Smooth muscle cell of the brain vasculature (primary cell): ENCODE measurements at places on chromosomes 3 and 15.

- DNase-seq, result no peak
Measured at GRCh38 chr3:73327052-73327451, 265.6 kb downstream of the EBLN2 start.

DNA sequence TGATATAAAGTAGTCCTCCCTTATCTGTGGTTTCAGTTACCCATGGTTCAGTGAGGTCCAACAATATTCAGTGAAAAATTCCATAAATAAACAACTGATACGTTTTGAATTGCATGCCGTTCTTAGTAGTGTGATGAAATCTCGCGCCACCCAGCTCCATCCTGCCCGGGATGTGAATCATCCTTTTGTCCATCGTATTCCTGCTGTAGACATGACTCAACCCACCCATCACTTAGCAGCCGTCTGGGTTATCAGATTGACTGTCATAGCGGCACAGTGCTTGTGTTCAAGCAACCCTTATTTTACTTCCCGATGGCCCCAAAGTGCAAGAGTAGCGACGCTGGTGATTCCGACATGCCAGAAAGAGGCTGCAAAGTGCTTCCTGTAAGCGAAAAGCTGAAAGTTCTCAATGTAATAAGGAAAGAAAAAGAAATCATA is 48.0 kb upstream of the MEX3B start:
- no peak for DNase-seq

DNA sequence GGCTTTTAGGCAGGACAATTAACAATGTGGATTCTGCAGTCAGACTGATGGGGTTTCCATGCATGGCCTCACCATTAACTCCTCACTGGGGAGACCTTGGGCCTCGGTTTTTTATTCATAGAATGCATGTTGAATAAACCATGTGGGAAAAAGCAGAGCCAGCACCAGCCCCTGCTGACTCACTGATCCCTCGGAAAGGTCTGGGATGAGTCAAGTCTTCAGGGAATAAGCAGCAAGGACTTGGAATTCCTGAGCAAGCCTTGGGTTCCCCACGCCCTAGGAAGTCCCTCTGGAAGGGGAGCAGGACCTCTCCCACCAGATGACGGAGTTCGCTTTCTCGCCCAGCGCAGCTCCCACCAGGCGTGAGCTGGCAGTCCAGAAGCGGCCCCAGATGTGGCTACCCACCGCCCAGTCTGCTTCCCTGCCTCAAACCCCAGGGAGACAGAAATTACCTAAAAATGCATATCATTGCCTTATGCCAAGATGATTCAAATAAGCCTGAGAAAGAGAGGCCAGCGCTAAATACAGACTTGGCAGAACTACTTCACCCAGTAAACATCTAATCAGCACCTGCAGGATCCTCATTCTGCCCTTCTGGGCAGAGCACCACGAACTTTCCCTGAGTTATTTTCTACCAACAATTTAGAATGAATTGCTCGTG is 45.4 kb downstream of the BTD start:
- peak; percentile 98 for DNase-seq

- no peak for DNase-seq
Measured at GRCh38 chr15:77414789-77415442, 5.0 kb downstream of the PEAK1 start.

DNA sequence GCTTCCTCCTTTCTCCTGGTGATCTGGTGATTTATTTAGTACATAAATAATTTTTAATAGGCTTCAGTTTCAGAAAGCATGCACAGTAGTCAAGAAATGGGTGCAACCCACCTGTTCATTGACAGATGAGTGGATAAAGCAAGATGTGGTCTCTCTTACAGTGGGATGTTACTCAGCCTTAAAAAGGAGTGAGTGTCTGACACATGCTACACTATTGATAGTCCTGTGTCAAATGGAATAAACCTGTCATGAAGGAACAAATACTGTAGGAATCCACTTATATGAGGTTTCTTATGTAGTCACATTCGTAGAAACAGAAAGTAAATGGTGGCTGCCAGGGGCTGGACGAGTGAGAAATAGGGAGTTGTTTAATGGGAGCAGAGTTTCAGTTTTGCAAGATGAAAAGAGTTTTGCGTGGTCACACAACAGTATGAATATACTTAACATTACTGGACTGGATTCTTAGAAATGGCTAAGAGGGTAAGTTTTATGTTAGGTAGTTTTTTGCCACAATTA is 56.0 kb upstream of the PPARG start:
- DNase-seq, result no peak

GRCh38 chr3:164832216-164832615 is 246.1 kb downstream of the SI start:
- DNase-seq, result no peak

DNA sequence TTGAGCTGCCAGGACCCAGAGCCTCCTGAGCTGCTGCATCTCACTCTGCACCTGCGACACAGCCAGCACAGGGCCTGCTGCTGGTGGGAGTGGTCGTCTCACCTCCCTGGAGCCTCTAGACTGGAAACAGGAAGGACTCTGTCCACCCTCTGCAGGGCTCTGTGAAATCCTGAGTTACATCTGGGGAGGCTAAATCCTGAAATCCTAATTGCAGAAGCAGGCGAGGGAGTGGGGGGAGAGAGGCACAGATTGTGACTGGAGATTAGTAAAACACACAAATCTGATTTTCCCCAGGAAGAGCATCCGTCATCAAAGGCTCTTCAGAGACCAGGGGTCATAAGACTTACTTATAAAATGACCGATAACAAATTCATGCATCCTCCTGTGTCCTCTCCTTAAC is 31.6 kb upstream of the GABRG3 start:
- DNase-seq, result no peak

DNA sequence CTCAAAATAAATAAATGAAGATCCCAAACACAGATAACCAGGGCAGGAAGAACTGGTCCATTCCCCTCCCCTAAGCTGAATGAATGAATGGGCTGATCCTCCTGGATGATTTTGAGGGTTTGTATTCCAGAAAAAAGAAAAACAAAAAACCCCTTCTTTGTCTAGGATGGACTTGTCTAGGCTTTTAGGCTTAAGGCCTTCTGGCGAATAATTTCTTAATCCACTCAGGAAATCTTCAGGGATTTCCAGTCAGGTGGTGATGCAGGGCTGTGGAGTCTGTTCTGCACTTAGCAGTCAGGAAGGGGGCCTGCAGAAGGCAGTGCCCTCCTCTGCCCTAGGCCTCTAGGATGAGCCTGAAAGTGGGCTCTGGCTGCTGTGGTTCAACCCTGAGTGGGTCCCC is 52.1 kb downstream of the BDH1 start:
- DNase-seq, result no peak

DNA sequence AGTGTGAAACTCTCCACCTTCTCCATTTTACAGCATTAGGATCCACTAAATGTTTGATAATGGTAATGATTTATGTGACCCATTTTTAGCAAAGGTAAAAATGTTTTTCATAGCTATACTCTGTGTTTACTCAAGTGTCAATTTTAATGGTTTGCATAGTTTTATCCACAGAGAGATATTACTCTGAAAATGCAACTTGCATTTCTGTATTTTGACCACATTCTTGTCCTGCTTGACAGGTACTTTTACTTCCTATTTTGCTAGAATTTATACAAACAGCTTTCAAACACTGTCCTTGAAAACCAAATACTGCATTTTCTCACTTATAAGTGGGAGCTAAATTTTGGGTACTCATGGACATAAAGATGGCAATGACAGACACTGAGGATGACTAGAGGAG is 62.9 kb downstream of the SERPINI1 start:
- DNase-seq, result no peak

- DNase-seq, result peak; percentile 4
Measured at GRCh38 chr3:177731644-177732268, 534.5 kb upstream of the TBL1XR1 start.

GRCh38 chr15:98943601-98944151 is 63.9 kb downstream of the PGPEP1L start:
- no peak for DNase-seq

DNA sequence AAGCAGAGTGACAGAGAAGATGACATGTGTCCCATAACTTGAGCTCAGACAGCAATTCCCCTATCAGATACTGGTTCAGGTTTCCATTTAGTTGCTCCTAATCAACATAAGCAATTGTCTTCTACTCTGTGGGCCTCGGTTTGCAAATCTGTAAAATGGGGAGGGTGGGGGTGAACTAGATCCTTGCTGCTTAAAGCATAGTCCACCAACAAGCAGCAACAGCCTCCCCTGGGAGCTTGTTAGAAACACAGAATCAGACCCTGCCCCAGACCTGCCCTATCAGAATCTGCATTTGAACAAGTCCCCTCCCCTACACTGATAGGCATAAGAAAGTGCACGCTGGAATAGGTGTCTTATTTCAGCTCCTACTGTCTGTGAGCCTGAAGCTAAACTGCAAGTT is 87.8 kb downstream of the CEMIP start:
- no peak for DNase-seq

GRCh38 chr15:72502220-72502809 is 28.2 kb downstream of the ARIH1 start:
- DNase-seq, result no peak
